ENCODE measurements at places on chromosomes 3 and 15.

GRCh38 chr3:134144694-134145093 lies 106.0 kb downstream of the RYK start:
- H3K36me3 ChIP-seq = peaks cover 37% of the 10 kb centered on the region
- peak overlapping the region; percentile 3 for H3K27ac ChIP-seq

- no peaks in the 10 kb centered on the region for H3K36me3 ChIP-seq
- peaks cover 1% of the 10 kb centered on the region for H3K27me3 ChIP-seq
- H3K27ac ChIP-seq = no peak overlapping the region
- no peak overlapping the region for H3K4me3 ChIP-seq
Observed at GRCh38 chr3:127799476-127800222, 22.7 kb downstream of the MGLL start.

- peaks cover 24% of the 10 kb centered on the region for H3K36me3 ChIP-seq
- no peak overlapping the region for H3K4me3 ChIP-seq
- H3K27ac ChIP-seq = peak overlapping the region; percentile 66
- H3K4me1 ChIP-seq = peaks cover 33% of the 10 kb centered on the region
- no peaks in the 10 kb centered on the region for H3K27me3 ChIP-seq
- DNase-seq = no peak
Observed at GRCh38 chr15:71666763-71667620, 143.4 kb upstream of the NR2E3 start.

DNA sequence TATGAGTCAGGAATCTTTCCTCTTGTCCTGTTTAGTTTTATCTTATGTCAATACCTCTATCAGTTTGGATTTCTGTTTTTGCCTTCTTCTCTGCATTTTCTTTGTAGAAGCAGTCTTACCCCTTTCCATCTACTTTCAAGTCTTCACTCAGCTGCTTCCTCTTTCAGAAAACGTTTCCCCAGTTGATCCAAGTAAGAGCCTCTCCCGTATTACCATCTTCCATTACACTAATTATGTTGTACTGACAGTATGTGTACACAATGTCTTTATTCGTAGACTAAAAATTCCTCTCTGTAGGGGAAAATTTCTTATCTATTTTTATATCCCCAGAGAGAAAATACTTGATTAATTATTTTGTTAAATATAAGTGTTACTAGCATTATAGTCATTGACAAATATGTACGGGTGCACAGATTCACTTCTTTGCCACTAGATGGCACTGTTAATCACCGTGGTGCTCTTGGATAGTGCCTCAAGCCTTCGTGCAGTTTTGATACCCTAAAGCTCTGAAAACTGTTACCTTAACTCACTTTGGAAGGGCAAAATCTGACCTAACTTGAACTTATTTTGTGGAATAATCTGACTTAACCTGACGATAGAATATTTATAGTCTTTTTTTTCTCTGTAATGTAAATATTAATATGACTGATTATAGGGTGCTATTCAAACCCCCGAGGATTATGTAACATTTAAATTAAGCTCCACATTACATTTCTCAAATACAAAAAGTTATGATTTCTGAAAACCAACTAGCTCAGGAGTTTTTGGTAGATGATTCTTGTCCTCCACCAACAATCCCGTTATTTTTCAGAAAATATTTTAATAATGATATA lies 74.2 kb upstream of the POU1F1 start:
- H3K36me3 ChIP-seq = no peaks in the 10 kb centered on the region
- no peaks in the 10 kb centered on the region for H3K27me3 ChIP-seq
- H3K4me1 ChIP-seq = peaks cover 5% of the 10 kb centered on the region
- H3K27ac ChIP-seq = no peak overlapping the region
- no peak for DNase-seq

- H3K4me3 ChIP-seq = no peak overlapping the region
- H3K27ac ChIP-seq = no peak overlapping the region
- DNase-seq = no peak
- peaks cover 10% of the 10 kb centered on the region for H3K4me1 ChIP-seq
- H3K36me3 ChIP-seq = no peaks in the 10 kb centered on the region
Observed at GRCh38 chr15:80325206-80325605, 73.2 kb upstream of the CTXND1 start.

DNA sequence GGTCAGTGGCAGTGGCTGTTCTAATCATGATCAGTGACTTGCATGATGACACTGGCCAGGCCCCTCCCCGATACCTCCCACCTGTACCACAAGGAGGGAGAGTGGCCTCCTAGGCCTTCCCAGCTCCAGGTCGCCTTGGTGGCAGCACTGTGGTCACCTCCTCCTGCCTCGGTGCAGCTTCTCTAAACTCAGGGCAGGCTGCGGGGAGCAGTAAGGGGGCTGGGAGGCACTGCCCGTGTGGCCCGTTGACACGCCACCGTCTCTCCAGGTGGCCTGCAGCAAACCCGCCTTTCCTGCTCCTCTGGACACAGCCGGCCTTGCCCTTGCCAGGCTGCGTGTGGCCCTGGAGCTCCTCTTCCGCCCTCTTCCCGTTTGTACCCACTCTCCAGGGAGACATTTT lies 184.1 kb downstream of the XXYLT1 start:
- peaks cover 1% of the 10 kb centered on the region for H3K36me3 ChIP-seq
- peak overlapping the region; percentile 92 for H3K27ac ChIP-seq
- H3K27me3 ChIP-seq = no peaks in the 10 kb centered on the region
- peaks cover 31% of the 10 kb centered on the region for H3K4me1 ChIP-seq
- H3K4me3 ChIP-seq = peak overlapping the region; percentile 77
- DNase-seq = no peak

DNA sequence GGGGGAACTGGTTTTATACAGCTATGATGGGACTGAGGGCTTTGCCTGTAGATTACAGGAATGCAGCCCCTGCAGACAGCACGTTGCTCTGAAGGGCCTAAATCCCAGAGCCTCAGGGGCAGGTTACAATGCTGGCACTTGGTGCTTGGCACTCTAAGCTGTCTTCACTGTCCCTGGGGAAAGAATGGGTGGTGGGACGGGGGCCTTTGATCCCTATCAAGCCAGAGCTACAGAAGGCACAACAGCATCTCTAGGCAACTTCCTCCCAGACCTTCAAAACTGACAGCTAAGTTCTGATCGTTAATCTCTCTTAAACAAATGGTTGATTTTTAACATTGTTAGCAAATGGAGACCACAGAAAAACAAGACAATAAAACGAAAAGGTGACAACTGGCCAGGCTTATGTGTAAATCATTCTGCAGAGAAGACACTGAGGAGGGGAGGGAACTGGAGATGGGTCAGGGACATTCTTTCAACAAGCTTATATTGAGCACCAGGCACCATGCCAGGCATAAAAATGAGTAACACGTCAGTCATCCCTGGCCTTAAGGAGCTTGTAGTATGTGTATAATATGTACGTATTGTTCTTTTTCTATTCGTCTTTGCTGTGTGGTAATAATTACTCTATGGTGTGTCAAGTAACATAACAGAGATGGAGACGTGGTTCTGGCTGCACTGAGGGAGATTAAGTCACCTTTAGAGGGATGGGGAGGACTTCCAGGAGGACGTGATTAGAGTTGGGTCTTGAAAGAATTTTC lies 49.1 kb downstream of the CA12 start:
- H3K27me3 ChIP-seq = no peaks in the 10 kb centered on the region
- H3K4me3 ChIP-seq = no peak overlapping the region
- no peak for DNase-seq
- no peak overlapping the region for H3K27ac ChIP-seq
- peaks cover 9% of the 10 kb centered on the region for H3K4me1 ChIP-seq

GRCh38 chr15:74398183-74398582 lies 30.7 kb upstream of the CYP11A1 start:
- H3K4me1 ChIP-seq = peaks cover 8% of the 10 kb centered on the region
- H3K4me3 ChIP-seq = no peak overlapping the region
- no peaks in the 10 kb centered on the region for H3K27me3 ChIP-seq

DNA sequence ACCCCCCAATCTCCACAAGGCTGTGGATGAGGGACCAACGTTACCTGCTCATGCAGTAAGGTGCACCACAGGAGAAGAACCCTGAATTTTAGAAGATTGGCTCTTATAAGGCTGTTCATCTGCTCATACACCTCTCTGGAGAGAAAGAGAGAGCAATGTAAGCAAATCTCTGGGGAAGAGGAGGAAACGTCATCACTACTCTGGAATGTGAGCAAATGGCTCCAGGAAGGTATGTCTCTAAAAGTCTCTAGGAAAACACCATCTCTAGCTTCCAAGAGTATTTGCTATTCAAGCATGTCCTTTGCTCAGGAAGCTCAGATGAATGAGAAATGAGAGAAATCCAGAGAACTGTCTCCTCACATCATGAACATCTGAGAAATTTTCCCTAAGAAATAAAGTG lies 235.4 kb downstream of the TBL1XR1 start:
- H3K4me3 ChIP-seq = no peak overlapping the region
- peaks cover 21% of the 10 kb centered on the region for H3K4me1 ChIP-seq
- no peak overlapping the region for H3K27ac ChIP-seq

- DNase-seq = no peak
- H3K36me3 ChIP-seq = peaks cover 31% of the 10 kb centered on the region
- no peak overlapping the region for H3K27ac ChIP-seq
- no peak overlapping the region for H3K4me3 ChIP-seq
- no peaks in the 10 kb centered on the region for H3K27me3 ChIP-seq
Observed at GRCh38 chr3:129695230-129695629, 88.8 kb upstream of the PLXND1 start.

- DNase-seq = no peak
- peaks cover 8% of the 10 kb centered on the region for H3K4me1 ChIP-seq
- H3K27ac ChIP-seq = no peak overlapping the region
- no peaks in the 10 kb centered on the region for H3K36me3 ChIP-seq
- no peak overlapping the region for H3K4me3 ChIP-seq
Observed at GRCh38 chr3:140341203-140341602, 336.7 kb upstream of the TRIM42 start.

- no peak for DNase-seq
- no peak overlapping the region for H3K27ac ChIP-seq
- H3K27me3 ChIP-seq = peaks cover 12% of the 10 kb centered on the region
- H3K4me3 ChIP-seq = no peak overlapping the region
Observed at GRCh38 chr3:159234306-159234705, 432.5 kb downstream of the MFSD1 start.

GRCh38 chr3:77595371-77595870 lies 555.5 kb downstream of the ROBO2 start:
- no peak for DNase-seq
- peaks cover 17% of the 10 kb centered on the region for H3K4me1 ChIP-seq
- no peak overlapping the region for H3K4me3 ChIP-seq
- no peak overlapping the region for H3K27ac ChIP-seq
- no peaks in the 10 kb centered on the region for H3K27me3 ChIP-seq
- H3K36me3 ChIP-seq = peaks cover 5% of the 10 kb centered on the region

DNA sequence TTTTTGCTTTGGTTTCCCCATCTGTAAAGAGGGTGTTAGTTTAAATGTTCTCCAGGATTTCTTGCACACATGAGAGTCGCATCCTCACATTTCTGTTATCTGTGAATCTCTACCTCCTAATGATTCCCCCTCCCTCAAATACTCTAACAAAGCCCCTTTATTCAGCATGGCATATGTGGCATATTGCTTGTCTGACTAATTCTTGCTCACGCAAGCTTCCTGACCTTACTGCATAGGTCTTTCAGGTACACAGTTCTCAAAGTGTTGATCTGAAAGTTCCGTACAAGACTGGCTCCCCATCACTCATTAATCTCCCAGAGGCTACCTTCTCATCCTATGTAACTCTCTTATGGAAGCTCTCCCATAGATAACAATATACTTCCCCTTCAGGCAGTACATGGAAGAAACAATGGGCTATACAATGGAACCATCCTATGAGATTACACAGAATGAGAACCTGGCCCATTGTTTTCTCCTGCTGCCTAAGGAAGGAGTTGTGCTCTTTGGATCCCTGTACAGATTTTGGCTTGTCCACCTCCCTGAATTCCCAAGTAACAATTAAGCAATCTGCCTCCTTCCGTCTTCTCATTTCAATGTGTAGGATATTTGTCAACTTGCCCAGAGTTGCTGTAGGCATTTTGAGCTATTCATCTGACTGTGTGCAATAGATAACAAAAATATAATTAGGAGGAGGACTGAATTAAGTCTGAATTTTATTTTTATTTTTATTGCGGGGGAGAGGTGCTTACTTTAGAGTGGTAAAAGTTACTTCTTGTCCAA lies 51.0 kb downstream of the PPARG start:
- H3K4me1 ChIP-seq = peaks cover 19% of the 10 kb centered on the region
- no peak overlapping the region for H3K4me3 ChIP-seq
- DNase-seq = no peak
- H3K36me3 ChIP-seq = no peaks in the 10 kb centered on the region
- H3K27ac ChIP-seq = no peak overlapping the region

GRCh38 chr3:10273702-10274305 lies 18.9 kb downstream of the GHRL start:
- peaks cover 13% of the 10 kb centered on the region for H3K36me3 ChIP-seq
- peaks cover 9% of the 10 kb centered on the region for H3K4me1 ChIP-seq
- DNase-seq = no peak
- no peak overlapping the region for H3K27ac ChIP-seq
- no peak overlapping the region for H3K4me3 ChIP-seq

DNA sequence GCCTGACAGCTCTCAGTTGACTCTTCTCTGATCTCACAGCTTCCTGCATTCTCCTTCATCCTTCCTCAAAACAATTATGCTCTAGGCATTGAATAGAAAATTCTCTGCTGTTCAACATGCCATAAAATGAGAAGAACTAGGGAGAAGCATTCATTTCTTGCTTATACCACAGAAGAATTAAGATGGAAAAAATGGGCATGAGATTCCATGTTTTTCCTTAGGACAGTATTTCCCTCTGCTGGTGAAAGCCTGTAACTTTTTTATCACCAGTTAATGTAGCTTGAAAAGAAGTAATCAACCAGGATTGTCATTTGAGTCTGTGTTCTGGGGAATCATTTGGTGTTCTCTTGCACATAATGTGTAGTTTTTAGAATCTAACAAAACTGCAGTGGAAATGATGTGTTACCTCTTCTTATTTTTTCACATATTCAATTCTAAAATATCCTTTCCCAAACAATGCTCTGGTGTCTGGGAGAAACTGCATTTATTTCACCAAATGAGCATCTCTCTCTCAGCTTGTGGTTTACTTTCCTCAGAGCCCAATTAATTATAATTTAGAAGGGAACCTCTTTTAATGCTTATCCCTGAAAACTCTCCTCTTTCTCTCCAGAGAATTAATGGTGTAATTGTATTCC lies 92.8 kb upstream of the DCBLD2 start:
- no peaks in the 10 kb centered on the region for H3K4me1 ChIP-seq
- no peak overlapping the region for H3K27ac ChIP-seq
- H3K36me3 ChIP-seq = no peaks in the 10 kb centered on the region
- H3K4me3 ChIP-seq = no peak overlapping the region

DNA sequence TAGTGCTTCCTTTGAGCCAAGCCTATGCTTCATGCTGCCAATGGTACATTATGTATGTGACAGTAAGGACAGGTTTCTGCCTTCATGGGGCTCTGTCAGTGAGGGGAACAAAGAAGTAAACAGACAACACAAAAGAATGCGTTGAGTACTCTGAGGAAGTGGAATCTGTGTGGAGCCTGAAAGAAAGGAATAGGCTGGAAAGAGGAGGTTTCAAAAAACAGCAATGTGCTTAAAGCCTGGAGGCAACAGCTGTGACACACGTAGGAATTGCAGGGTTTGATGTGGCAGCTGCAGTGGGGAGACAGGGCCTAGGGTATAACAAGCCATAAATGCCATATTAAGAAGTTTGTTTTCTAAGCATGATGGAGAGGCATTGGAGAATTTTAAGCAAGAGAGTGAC lies 316.7 kb downstream of the CLSTN2 start:
- no peaks in the 10 kb centered on the region for H3K36me3 ChIP-seq
- no peak overlapping the region for H3K4me3 ChIP-seq
- no peaks in the 10 kb centered on the region for H3K27me3 ChIP-seq
- peaks cover 4% of the 10 kb centered on the region for H3K4me1 ChIP-seq
